ENCODE measurements at places on chromosomes 1 and 21.

DNA sequence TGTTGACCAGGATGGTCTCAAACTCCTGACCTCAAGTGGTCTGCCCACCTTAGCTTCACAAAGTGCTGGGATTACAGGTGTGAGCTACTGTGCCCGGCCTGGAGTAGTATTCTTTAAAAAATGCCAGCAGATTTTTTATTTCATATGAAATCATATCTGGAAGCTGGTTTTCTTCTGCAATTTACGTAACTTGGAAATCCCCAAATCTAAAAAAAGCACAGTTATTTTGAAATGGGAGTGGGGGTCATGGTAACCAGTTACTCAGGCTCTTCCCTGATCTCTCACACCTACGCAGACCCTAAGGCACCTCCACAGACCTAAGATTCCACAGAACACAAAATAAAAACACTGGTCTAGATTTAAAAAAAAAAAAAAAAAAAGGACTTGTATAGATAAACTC lies 219.8 kb downstream of the DAB1 start:
- no peak for DNase-seq

DNA sequence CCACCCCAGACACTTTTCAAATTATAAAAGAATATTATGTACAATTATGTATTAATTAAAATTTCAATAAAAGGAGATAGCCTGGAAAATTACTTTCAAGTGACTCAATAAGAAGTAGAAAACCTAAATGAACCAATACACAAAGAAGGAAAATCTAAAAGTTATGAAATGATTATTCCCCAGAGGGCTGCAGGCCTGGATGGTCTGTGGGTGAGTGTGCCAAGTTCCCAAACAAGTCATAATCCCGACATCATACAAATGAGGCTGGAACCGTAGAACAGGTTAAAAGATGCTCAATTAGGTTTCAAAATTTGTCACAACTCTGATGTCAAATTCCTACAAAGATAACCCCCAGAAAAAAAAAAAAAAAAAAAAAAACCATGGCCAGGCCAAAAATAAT lies 12.7 kb downstream of the SPATC1L start:
- DNase-seq = no peak

- no peak for DNase-seq
Measured at GRCh38 chr1:183912265-183912886, 107.5 kb downstream of the RGL1 start.

DNA sequence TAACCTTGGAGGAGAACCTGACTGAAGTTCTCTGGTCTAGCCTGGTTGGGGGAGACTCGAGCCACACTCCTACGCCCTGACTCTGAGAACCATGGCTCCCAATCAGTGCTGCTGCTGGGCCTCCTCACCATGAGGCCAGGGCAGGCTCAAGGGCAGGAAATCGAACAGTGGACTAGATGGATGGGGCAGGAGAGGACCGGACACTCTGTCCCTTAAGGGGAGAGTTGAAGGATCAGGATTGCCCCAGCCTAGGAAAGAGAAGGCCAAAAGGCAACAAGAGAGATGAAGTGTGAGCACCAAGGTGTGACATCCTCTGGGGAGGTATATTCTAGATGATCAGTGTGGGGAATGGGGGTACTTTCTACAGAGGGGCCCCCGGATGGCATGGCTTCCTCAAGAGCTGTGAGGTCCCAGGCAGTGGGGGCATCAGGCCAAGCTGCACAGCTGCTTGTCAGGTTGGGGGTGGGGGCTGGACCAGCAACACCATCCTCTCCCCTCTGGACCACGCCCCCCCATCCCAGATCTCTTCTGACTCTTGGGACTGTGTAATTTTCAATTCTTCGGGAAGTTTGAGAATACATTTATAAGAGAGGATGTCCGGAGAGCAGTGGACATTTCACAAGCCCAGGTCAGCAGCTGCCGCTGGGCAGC lies 34.0 kb downstream of the MX1 start:
- no peak for DNase-seq

GRCh38 chr1:30277415-30277814 lies 446.0 kb downstream of the MATN1 start:
- no peak for DNase-seq

GRCh38 chr1:213060836-213061235 lies 9.8 kb downstream of the RPS6KC1 start:
- DNase-seq = no peak

- DNase-seq = no peak
Measured at GRCh38 chr1:91672601-91673161, 172.0 kb downstream of the CDC7 start.

- no peak for DNase-seq
Measured at GRCh38 chr1:112388436-112388835, 7.6 kb upstream of the CTTNBP2NL start.

Data from effector memory CD4-positive, alpha-beta T cell (primary cell).